ENCODE measurements at places on chromosomes 3 and 15.

GRCh38 chr3:62607287-62608029 lies 234.1 kb upstream of the FEZF2 start:
- no peak for DNase-seq

DNA sequence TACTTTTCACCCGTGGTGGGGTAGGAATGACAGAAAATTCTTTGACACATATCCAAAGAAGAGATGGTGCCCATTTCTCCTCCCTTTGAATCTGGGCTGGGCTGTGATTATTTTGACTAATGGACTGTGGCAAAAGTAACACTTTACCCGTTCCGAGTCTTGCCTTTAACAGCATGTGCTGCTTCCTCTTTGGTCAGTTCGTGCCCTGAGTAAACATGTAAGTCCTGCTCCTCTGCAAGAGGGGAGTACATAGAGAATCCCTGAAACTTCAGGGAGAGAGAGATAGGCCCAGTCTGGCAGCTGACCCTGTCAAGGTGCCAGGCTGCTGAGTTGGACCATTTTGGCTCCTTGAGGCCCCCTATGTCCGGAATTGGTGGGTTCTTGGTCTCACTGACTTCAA lies 243.1 kb downstream of the EPHB1 start:
- no peak for DNase-seq

DNA sequence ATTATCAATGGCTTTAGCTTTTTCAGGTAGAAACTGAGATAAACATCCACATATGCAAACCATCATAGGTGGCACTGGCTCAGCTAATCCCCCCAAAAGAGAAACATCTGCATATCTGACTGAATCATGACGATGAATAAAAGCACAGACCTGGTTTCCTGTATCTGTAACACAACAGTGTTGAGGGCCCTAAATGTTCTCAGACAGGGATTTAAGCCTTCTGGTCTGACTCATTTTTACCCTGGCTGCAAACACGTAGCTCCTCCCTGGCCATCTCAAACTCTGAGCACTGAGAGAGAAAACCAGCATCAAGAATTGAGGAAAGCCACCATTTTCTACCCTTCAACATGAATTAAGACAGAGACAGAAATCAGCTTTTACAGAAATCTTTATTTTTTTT lies 35.2 kb downstream of the GLB1 start:
- no peak for DNase-seq

DNA sequence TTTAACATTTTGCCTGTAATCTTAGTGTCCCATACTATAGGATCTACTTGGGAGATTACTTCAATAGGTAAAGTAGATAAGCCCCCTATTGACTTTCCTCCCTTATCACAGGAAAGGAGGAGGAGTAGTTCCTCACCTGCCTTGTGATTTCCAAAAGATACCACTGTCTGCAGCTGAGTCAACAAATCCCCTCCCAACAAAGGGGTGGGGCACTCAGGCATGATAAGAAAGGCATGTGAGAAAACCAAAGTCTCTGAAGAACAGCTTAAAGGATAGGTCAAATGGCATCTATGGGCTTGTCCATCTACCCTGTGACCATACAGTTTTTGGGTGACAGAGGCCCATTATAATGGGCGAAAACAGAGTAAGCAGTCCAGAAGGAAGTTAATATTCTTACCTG lies 71.3 kb upstream of the WNT7A start:
- DNase-seq: no peak

DNA sequence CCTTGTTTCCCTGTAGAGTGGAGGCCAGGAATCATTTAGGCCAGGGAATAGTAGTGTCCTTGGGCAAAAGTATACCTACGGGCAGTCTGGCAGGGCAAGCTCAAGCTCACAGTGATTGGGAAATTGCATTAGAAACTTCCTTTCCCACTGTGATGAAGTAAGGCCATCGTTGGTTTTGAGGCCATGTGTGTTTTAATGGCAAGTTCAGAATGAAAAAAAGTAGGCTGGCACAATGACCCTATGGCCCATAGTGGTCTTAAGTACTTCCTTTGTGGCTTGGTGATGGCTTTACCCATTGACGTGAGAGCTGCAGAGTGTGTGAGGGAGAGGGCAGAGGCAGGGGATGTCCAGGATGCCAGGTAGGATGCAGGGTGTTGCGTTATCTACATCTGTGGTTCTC lies 28.8 kb downstream of the LIMD1 start:
- DNase-seq: no peak
